Tongue (tissue), 3 donors: ENCODE measurements at places on chromosomes 3 and 15. TPM values are rescaled to one million over a fixed set of nuclear protein-coding genes. Genes with fewer than 3 reads are reported as not detected.

DNA sequence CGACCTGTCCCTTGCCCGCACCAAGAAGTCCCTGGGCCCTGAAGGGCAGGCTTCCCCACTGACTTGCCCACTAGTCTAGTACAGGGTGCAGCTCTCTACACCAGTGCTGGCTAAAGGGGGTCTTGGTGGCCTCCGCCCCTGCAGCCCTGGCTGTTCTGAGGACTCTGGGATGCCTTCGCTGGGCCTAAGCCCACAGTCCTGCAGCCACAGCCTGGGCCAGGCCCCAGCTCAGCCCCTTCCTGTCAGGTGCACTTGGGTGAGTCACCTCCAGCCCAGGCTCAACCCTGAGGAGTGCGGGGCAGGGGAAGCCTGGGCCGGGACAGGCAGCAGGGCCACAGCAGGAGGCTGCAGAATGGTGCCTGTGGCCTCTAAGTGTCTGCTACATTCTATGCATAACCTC is 971 bp downstream of the C3orf22 start:
- no peak for DNase-seq

DNA sequence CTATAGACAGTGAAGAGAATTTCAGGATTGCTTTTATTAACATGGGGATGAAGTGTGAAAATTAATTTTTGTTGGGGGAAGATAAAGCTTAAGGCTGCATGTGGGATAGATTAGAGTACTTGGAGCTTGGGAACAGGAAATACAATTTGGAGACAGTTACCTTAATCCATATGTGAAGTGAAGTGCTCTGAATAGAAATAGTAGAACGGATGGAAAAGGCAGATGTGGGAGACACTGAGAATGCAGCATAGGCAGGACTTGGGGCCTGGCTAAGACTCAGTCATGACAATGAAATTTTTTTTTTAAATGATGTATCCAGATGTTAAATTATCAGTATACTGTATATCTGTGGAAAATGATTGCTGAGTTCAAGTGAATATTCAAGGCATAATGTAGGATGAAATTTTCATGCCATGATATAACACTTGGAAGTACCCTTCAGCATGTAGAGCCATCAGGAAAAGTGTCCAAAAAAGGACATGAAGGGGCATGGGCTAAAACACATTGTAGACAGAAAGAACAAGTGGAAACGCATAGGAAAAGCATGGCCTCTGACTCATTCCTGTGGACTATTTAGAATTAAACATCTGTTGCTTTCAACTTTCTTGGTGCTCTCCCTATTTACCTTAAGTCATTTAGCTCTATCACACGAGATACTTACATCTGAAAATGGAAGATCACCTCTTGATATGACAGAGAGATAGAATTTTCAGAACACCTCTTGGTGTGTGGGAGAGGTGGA is 134.8 kb downstream of the RBMS3 start:
- peak; percentile 49 for DNase-seq

DNA sequence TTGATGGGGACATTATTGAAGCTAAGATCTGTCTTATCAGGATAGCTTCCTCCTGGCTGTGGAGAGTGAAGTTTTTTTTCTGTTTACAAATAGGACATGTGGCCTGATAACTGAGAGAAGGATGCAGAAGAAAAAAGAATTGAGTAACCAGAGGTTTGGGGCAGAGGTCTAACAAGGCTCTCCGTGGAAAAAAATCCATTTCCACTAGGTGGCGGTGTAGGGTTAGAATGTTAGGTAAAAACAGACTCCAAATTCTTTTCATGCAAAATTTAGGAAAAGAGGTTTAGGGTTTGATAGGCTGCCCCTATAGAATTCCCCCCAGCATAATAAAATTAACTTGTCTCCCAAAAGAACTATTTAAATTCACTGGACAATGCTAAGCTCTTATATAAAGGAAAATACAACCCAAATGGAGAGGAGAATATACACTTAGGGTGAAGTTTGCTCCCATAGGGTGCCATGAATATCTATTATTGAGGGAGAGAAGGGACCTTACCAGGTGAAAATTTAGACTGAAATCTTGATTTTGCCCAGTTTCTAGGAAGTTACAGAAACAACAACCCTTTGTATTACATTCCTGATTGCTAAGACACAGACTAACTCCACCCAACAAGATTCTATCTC is 1560.4 kb downstream of the OTOL1 start:
- peak; percentile 45 for DNase-seq

DNA sequence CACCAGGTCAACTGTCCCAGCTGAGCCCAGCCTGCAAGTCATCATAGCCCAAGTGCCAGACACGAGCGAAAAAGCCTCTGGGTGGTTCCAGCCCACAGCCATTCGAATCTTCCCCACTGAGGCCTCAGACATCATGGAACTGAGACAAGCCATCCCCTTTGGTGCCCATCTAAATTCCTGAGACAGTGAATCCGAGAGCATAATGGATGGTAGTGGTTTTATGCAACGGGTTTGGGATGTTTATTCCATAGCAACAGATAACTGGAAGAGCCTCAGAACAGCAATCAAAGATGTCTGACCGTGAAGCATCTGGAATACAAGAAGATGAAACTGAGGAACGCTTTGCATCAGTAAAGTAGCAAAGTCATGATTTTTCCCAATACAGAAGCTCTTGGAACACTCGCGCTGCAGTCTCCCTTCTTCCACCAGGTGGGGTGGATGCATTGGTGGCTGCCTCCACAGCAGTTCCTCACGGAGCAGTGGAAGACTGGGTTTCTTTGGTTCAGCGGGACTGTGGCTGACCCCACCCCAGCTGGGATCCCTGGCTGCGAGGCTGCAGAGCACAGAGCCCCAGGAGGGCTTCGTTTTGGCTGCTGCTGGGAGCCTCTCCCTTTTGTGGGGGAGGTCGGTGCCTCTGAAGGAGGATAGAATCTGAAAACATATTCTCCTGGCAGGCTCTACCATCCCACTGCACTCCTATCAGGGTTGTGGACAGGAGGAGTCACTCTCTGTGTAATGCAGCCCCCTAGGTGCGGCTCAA is 26.4 kb upstream of the PDE8A start:
- DNase-seq: peak; percentile 51

CFAP20DC gene
- 4.2 TPM for total RNA-seq

PLA2G4F gene
- total RNA-seq: 1.5 TPM

ITGA11 gene
- 6.3 TPM for total RNA-seq
